ENCODE measurements at places on chromosomes 1 and 21.
A peak's percentile ranks its signal among the peaks of the same experiment; 100 is the strongest.

DNA sequence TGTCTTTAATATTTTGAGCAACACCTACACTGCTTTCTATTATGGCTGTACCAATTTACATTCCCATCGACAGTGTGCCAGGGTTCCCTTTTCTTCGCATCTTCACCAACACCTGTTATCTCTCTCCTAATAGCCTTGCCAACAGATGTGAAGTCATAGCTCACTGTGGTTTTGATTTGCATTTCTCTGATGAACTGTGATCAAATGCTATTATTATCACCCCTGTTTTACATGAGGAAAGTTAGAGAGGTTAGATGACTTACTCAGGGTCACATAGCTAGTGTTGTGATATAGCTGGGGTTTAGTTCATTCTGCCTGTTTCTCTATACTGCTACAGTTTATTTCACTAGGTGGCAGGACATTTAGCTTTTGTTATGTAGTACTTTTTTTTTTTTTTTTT lies 204.1 kb downstream of the FMN2 start:
- DNase-seq, result no peak

DNA sequence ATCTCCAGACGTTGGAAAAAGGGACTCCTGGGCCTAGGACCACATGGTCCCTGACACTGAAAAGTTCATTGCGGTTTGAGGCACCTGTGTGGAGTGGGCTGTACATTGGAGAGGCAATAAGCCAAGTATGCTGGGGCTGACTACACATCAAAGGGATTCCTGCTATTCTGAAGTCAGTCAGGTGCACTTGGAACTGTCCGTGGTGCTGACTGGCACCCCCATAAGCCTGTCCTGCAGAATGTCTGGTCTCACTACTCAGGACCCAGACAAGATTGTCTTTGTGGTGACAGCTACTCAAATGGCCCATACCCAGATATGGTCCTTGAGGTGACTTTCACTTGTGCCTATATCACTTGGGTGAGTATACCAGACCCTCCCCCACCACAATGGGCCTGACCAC lies 150.6 kb downstream of the RWDD3 start:
- no peak for DNase-seq

DNA sequence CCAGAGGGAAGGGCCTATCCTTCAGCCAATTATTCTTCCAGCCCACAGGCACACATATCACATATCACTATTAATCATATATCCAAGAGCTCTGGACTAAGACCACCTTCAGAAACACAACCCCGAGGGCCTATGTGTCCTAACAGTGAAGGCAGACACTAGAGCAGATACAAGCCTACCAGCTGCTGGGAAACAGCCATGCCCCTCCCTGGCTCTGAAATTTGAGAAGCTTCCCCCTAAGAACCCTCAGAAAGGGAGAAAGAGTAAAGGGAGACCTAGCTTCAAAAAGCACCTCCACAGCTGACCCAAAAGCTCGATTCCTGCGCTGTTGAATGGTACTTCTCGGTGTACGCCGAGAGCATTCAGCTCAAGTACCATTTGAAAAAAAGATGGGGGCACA lies 17.4 kb downstream of the CNN3 start:
- no peak for DNase-seq

DNA sequence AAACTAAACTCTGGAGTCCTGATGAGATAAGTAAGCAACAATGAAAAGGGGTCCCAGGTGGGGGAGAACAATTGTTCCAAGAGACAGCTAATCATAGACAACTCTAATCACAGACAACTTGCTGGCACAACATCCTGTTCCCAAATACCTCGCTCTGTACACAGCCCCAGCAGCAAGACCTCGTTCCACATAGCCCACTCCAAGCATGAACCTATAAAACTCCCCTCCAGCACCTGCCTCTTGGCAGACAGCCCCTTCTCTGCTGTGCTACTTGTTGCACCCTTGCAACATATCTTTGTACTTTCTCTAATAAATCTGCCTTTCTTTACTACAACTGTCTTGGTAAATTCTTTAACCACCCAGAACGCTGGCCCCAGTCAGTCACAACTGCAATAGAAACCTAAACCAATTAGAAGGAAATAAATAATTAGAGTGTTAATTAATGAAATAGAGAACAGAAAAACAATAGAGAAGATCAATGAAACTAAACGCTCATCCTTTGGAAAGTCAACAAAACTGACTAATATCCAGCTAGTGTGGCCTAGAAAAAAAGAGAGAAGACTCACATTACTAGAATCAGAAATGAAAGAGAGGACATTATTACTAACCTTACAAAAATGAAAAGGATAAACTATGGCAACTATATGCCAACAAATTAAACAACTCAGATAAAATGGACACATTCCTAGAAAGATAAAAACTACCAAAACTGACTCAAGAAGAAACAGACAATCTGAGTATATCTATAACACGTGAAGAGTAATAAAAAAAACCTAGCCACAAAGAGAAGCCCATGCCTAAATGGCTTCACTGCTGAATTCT lies 36.1 kb downstream of the LRRC40 start:
- DNase-seq, result no peak

DNA sequence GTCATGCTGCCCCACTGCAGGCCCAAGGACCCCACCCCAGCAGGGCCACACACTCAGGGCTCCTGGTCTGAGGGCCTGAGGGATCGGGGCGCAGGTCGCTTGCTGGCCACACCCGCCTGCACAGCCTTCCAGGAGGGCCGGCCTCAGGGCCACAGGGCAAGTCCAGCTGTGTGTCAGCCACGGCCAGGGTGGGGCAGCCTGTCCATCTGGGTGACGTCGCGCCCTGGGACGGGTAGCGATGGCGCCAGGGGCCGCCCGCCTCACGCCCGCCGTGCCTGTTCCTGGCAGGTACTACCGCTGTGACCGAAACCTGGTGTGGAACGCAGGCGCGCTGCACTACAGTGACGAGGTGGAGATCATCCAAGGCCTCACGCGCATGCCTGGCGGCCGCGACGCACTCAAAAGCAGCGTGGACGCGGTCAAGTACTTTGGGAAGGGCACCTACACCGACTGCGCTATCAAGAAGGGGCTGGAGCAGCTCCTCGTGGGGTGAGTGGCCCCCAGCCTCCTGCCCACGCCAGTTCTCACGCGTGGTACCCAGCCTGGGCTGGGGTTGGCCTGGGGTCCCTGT lies 2.5 kb downstream of the COL6A1 start:
- DNase-seq, result no peak

- no peak for DNase-seq
Measured at GRCh38 chr1:117173691-117174090, 37.0 kb downstream of the VTCN1 start.

- DNase-seq, result no peak
Measured at GRCh38 chr21:38937844-38938243, 132.1 kb downstream of the ETS2 start.

GRCh38 chr1:107795994-107796393 lies 169.0 kb downstream of the VAV3 start:
- no peak for DNase-seq

DNA sequence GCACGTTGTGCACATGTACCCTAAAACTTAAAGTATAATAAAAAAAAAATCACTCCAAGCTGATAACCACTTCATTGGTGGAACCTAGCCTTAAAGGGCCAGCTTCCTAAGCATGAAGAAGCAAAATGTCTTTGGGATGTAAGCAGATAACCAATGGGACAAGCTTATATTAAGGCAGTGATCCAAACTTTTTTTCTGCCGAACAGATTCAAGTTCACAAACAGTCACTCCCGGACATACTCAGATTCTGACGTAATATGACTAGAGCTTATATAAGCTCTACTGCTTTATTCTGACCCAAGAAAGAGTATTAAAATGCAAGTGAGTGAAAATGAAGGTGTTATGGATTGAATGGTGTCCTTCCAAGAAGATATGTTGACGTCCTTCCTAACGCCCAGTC lies 44.9 kb upstream of the HIVEP3 start:
- DNase-seq, result no peak

- DNase-seq, result peak; percentile 7
Measured at GRCh38 chr1:12067900-12068821, 5.1 kb downstream of the TNFRSF8 start.

DNA sequence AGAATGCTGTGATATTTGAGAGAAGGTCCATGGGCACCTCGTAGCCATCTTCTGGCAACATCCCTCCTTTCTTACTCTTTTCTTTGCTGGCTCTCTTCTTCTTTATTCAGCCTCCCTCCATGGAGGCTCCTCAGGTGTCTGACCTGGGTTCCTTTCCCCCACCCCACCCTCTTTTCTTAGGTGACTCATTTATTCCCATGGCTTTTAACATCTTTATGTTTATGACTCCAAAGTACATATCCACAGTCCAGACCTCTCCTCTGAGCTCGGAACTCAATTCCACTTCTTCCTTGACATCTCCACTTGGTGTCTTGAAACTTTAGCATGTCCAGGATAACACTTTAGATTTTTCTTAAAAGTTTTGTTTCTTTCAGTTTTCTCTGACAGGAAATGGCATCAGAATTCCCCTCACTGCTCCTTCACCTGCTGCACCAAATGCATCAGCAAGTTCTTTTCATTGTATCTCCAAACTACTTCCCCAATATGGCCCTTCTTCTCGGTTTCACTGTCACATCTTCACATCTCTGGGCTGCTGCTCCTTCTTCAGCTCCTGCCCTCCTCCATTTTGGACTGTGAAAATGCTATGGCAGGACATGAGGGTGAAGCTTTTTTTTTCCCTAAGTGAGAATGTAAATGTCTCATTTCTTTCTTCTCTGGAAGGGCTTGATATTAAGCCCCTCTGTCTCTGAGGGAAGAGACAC lies 95.9 kb downstream of the GIPC2 start:
- DNase-seq, result no peak

GRCh38 chr1:70436622-70437251 lies 25.7 kb downstream of the CTH start:
- peak; percentile 5 for DNase-seq

GRCh38 chr1:89060091-89060490 lies 4.9 kb downstream of the GBP1 start:
- DNase-seq, result no peak

DNA sequence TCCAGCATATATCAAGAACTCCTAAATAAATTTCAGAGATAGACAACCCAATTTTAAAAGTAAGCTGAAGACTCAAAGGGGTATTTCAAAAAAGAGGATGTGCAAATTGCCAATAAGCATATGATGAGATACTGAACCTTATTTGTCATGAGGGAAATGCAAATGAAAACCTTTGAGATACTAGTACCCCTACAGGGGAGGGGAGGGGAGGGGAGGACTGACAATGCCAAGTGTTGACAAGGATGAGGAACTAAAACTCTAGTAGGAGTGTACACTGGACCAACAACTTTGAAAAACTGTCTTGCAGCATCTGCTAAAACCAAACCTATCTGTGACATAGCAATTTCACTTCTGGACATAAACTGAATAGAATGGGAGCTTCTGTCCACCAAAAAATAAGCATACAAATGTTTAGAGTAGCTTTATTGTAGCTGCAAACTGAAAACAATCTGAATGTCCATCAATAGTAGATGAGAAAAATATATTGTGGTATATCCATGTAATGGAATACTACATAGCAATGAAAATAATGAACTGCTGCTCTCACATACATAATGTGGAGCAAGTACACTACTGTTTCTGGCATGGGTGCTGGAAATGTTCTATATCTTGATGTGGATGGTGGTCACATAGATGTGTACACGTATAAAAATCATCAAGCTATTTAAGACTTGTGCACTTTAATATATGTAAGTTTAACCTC lies 57.2 kb downstream of the CDK18 start:
- no peak for DNase-seq

DNA sequence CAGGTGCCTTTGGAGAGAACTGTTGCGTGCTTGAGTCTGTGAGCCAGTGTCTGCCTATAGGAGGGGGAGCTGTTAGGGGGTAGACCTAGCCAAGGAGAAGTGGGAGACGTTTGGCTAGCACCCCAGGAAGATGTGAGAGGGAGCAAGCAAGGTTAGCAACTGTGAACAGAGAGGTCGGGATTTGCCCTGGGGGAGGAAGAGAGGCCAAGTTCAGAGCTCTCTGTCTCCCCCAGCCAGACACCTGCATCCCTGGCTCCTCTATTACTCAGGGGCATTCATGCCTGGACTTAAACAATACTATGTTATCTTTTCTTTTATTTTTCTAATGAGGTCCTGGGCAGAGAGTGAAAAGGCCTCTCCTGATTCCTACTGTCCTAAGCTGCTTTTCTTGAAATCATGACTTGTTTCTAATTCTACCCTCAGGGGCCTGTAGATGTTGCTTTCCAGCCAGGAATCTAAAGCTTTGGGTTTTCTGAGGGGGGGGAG lies 2.4 kb downstream of the BTG2 start:
- DNase-seq, result no peak

DNA sequence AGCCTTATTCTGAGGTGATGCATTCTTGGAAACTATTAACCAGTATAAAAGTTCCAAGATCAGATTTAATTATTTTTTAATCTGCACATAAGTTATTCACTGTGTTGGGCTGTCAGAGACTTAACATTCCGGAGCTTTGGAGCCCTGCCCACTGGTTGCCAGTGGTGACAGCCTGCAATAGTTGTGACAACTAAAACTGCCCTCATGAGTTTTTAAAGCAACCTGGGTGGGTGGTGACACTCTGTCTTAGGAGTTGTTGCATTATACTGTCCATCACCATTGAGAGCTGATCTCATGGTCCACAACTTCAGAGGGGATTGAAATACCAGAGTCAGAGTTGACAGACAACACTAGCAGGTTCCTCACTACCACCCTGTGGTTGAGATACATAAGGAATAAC lies 653.9 kb upstream of the USP24 start:
- DNase-seq, result no peak

DNA sequence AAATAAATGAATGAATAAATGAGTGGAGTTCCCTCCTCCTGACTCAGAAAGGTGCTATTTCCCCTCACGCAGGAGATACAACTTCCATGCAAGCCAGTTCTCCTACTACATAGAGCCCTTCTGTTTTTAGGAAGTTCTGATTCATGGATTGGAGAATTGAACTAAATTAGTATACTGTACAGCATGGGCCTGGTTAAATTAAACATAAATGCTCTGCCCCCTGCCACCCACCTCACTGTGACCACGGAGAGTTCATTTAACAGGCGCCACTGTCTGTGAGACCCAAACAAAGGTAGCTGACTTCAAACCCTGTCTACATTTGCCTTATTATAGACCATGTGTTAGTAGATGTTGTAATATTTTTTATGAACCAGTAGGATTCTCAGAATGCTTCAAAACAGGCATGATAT lies 9.1 kb upstream of the IRF2BP2 start:
- DNase-seq, result no peak

- no peak for DNase-seq
Measured at GRCh38 chr1:234396871-234397270, 23.6 kb downstream of the COA6 start.

DNA sequence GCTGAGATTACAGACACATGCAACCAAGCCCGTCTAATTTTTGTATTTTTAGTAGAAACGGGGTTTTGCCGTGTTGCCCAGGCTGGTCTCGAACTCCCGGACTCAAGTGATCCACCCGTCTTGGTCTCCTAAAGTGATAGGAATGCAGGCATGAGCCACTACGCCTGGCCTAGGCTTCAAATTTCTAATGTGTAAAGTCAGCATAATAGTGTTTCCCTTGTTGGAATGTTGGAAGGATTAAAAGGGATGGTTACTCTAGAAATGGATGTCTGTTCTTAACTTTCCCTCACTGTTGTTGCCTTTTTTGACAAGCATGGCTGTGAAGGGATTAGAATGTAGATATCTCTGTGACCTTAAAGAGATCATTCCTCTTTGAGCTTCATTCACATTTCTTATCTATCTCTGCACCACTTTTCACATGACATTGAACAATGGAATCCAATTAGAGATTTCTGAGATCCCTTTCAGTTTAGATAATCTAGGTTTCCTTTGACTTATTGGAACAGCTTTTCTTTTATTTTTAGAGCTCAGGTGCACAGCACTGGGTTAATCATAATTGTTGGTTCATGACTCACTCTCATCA lies 33.7 kb downstream of the NFASC start:
- no peak for DNase-seq
